RWPE2 (cell line): ENCODE measurements at places on chromosomes 7 and 10.
A peak's percentile ranks its signal among the peaks of the same experiment; 100 is the strongest.

- H3K4me3 ChIP-seq: no peak overlapping the region
- H3K27me3 ChIP-seq: no peaks in the 10 kb centered on the region
- H3K36me3 ChIP-seq: no peaks in the 10 kb centered on the region
- no peak for DNase-seq
- no peaks in the 10 kb centered on the region for H3K4me1 ChIP-seq
- H3K27ac ChIP-seq: no peak overlapping the region
Measured at GRCh38 chr7:125675640-125676039, 746.0 kb upstream of the POT1 start.

GRCh38 chr10:27601503-27601902 lies 97.4 kb downstream of the RAB18 start:
- H3K4me3 ChIP-seq: no peak overlapping the region
- no peaks in the 10 kb centered on the region for H3K27me3 ChIP-seq
- no peak overlapping the region for H3K27ac ChIP-seq
- H3K36me3 ChIP-seq: no peaks in the 10 kb centered on the region
- no peak for DNase-seq
- H3K4me1 ChIP-seq: no peaks in the 10 kb centered on the region

- H3K4me3 ChIP-seq: no peak overlapping the region
- H3K27ac ChIP-seq: no peak overlapping the region
- no peaks in the 10 kb centered on the region for H3K4me1 ChIP-seq
- DNase-seq: no peak
- no peaks in the 10 kb centered on the region for H3K36me3 ChIP-seq
Measured at GRCh38 chr7:70040970-70041766, 442.9 kb downstream of the AUTS2 start.

- no peak overlapping the region for H3K4me3 ChIP-seq
- DNase-seq: no peak
- H3K27ac ChIP-seq: no peak overlapping the region
- peaks cover 4% of the 10 kb centered on the region for H3K4me1 ChIP-seq
- H3K36me3 ChIP-seq: peaks cover 29% of the 10 kb centered on the region; the same call in 1 of the 2 replicates
Measured at GRCh38 chr7:143406002-143406357, 2.7 kb downstream of the EPHA1 start.

DNA sequence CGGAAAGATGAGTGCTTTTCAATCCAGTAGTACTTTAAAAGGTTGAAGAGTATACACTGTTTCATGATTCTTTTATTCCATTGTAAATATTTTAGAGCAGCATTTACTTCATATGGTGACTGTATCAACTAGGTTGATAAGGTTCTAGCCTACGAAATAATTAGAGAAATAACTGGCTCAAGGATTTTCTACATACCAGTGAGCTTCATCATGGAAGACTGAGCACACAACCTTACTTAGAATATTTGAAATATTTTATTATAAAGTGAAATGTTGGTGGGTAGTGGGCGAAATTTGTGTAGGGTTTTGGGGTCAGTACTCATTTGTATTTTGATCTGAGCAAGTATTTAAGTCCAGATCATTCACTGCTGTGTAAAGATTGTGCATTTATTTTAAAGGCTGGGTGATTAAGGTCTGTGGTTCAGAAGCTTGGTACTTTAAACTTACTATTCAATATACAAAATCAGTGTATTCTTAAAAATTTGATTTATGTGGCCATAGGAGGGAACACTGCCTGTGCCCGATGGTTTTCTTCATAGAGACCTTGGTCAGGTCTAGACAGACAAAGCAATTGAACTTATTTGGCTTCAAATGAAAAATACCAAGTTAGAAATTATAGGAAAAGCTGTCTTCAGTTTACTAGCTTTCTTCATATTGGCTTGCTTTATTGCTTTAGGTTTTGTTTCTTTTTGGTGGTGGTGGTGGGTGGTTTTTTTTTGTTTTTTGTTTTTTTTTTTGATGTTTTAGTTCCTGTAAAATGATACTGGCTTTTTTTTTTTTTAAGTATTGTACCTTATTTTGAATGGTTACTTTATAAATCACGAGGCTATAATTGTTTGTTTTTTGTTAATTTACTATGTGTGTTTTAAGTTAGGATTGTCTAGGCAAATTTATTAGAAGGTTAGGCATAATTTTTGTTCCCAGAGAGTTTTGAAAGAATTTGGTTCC lies 3.0 kb downstream of the KMT2E start:
- H3K36me3 ChIP-seq: peaks cover 21% of the 10 kb centered on the region
- no peaks in the 10 kb centered on the region for H3K27me3 ChIP-seq
- no peak for DNase-seq

- no peaks in the 10 kb centered on the region for H3K4me1 ChIP-seq
- no peak for DNase-seq
Measured at GRCh38 chr10:120794390-120794789, 56.8 kb upstream of the WDR11 start.

GRCh38 chr10:15695852-15696251 lies 23.9 kb downstream of the ITGA8 start:
- no peak overlapping the region for H3K4me3 ChIP-seq
- H3K27me3 ChIP-seq: no peaks in the 10 kb centered on the region
- H3K27ac ChIP-seq: no peak overlapping the region
- no peaks in the 10 kb centered on the region for H3K36me3 ChIP-seq
- no peaks in the 10 kb centered on the region for H3K4me1 ChIP-seq

DNA sequence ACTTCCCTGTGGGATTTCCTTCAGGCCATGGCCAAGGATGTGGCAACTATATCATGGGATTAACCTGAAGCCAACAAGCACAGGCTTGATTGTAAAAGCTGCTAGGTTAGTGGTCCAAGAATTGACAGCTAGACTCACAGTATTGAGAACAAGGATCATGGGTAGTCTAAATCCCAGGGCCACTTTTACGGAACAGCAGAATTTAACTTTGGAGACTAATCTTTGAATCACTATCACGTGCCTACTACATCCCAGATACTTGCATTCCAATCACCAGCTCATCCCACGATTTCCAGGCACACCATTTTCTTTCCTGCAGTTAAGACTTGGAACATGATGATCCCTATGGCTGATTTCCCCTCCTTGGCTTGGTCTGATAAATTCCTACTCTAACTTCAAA lies 65.6 kb upstream of the ADO start:
- peaks cover 11% of the 10 kb centered on the region for H3K4me1 ChIP-seq
- no peak overlapping the region for H3K27ac ChIP-seq
- H3K36me3 ChIP-seq: no peaks in the 10 kb centered on the region
- no peak overlapping the region for H3K4me3 ChIP-seq
- DNase-seq: no peak

DNA sequence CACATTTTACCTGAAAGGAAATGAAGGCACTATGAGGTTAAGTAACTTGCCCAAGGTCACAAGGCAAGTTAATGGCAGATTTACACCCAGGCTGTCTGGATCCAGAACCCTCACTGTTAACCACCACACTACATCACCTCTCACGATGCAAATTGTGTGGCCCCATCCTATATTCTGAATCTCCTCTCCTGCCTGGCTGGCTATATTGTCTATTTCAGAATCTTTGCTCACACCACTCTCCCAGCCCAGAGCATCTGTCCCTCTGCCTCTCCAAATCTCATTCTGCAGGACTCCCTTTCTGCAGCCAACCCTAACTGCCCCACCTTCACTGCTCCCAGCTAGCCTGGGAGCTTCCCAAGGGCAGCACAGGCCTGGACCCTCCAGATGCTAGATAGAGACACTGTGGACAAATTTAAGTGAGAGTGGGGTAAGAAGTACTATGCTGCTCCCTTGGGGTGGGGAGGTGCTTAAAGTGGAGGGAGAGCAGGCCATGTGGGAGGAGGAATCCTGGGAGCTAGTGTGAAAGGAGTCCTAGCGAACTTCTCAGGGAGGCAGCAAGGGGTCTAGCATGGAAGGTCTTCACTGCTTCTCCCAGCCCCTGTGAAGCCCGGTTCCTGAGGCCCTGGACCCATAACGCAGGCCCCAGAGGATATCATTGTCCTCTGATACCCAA lies 786 bp downstream of the CUEDC2 start:
- DNase-seq: no peak
- H3K4me1 ChIP-seq: peaks cover 10% of the 10 kb centered on the region
- peak overlapping the region; percentile 65 for H3K4me3 ChIP-seq
- peaks cover 11% of the 10 kb centered on the region for H3K36me3 ChIP-seq

- H3K36me3 ChIP-seq: no peaks in the 10 kb centered on the region
- DNase-seq: no peak
- H3K4me3 ChIP-seq: no peak overlapping the region
- H3K27ac ChIP-seq: no peak overlapping the region
Measured at GRCh38 chr7:92425311-92425947, 21.9 kb upstream of the GATAD1 start.

DNA sequence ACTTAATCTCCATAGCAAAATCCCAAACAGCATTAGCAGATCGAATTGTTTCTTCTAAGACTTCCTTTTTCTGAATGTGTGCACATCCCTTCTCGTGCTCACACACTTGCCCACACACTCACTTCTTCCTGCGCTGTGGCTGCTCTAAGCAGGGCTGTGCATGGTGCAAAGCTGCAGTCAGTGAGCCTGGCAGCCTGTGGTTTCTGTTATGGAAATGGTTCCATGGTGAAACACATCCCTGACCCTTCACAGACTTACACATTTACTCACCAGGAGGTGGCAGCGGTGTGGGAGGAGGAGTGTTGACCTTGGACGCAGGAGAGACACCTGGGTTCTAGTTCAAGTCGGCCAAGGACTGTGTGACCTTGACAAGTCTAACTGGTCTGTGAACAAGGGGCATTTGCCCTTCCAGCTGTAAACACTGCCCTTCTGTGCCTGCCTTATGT lies 24.9 kb downstream of the MTURN start:
- H3K27me3 ChIP-seq: no peaks in the 10 kb centered on the region
- H3K4me3 ChIP-seq: no peak overlapping the region
- DNase-seq: no peak
- no peak overlapping the region for H3K27ac ChIP-seq

DNA sequence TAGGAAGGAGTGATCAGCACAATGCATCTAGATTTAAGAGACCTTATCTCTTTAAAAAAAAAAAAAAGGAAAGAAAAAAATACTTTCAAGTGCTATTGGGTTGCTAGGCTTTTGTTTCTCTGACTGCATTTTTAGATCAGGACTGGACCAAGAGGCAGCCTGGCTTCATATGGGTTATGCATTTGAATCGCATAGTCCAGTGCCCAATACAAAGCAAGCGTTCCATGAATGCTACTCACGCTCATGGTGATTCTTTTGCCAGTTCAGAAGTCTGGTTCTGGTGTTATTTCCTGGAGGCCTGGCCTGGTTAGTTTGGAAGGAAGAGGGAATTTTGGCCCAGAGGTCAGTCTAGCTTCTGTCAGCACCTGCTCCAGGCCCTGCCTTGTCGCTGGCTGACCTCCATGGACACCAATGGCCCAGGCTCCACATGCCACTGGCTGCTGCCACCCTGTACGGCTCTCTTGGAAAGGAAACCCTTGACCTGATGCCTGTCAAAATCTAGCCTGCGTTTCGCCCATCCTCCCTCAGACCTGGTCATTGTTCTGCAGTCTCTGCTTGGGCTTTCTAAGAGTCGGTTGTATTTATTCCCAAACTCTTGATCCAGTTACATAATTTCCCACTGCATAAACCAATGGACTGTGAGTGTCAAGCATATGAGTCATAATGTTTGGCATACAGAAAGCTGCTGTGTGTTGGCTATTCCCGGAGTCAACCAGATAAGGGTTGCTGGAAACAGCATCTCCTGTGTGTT lies 74.3 kb upstream of the MKX start:
- no peak overlapping the region for H3K27ac ChIP-seq
- H3K27me3 ChIP-seq: no peaks in the 10 kb centered on the region
- no peaks in the 10 kb centered on the region for H3K36me3 ChIP-seq
- no peak for DNase-seq
- no peaks in the 10 kb centered on the region for H3K4me1 ChIP-seq

GRCh38 chr10:35172574-35172973 lies 45.9 kb downstream of the CREM start:
- H3K4me1 ChIP-seq: no peaks in the 10 kb centered on the region
- H3K27ac ChIP-seq: no peak overlapping the region
- H3K27me3 ChIP-seq: no peaks in the 10 kb centered on the region
